ENCODE measurements at places on chromosomes 3 and 15. TPM values are rescaled to one million over a fixed set of nuclear protein-coding genes. Genes with fewer than 3 reads are reported as not detected.

GRCh38 chr3:138513090-138513843 is 78.9 kb downstream of the ESYT3 start:
- no peak for DNase-seq

DNA sequence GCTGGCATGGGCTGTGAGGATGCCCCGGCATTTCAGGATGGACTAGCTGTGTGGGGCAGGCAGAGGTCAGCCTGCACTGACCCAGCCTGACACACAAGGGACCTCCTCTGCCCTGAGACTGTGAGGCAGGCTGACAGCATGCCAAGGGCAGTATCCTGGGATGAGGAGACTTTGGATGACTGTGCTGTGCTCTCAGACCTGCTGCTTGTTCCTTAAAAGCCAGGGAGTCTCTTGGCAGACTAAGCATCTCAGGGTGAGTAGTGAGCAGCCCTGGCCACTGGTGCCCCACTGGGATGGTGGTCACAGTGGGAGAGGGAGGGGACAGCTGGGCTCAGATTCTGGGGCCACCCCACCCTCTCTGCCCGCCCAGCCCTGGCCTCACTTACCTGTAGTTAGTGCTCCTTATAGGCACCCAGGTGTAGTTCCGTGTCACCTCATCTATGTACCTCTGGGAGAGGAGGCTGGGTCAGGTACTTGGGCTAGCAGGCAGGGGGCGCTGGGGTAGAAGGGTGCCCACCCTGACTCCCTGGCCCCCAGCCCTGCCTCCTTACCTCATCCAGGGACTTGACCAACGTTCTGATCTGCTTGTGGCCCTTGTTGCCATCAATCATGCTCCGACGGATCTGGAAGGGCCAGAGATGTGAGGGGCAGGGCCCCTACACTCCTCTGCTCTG is 16.1 kb upstream of the TMEM115 start:
- DNase-seq = no peak

DNA sequence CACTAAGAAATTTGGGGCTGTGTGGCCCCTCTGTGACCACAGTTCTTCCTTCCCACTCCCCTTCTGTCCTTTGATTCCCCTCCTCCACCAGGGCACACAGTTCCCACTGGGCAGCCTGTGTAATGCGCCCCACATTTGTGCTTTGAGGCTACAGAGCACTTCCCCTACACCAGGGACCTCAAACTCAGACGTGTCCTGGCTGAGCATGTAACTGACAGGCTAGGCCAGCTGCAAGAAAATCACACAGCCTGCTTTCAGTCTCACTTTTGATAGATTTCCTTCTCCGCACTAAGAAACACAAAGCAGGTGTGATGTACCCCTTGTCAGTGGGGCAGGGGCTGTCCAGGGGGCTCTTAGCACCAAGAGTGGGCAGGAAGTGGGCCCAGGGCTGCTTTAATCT is 29.6 kb downstream of the PRKCD start:
- DNase-seq = no peak

- no peak for DNase-seq
These were observed 279.4 kb upstream of the TLE3 start for GRCh38 chr15:70376929-70377691.

- no peak for DNase-seq
These were observed 22.5 kb upstream of the HDAC11 start for GRCh38 chr3:13457593-13457992.

Gene CELSR3
- total RNA-seq = 1.0 TPM

Gene SLC28A1
- total RNA-seq = not detected

Measured in lower lobe of right lung (tissue), 2 donors.